Central memory CD4-positive, alpha-beta T cell (primary cell): ENCODE measurements at places on chromosomes 2 and 18.

- DNase-seq: no peak
Measured at GRCh38 chr2:133986081-133986837, 267.6 kb upstream of the MGAT5 start.

DNA sequence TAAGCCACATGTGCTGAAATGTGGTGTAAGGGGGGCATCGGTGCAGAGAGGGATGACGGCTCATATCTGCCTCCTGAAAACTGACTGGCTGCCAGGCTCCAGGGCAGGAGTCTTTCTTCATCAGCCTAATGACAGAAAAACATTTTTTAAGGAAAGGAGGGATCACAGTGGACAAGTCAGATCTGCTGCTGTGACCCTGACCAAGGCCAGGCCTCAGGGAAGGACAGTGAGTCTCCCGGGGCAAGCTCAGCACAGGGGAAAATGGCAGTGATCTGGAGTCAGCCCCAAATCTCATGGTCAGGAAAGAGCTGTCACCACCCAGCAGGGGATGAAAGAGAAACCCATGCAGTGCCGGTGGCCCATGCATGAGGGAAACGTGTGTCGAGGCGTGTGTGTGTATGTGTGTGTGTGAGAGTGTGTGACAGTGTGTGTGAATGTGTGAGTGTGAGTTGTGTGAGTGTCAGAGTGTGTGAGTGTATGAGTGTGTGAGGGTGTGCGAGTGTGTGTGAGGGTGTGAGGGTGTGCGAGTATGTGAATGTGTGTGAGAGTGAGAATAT, 134.5 kb downstream of the INHBB start:
- DNase-seq: no peak

GRCh38 chr2:64686283-64686956, 32.7 kb upstream of the SERTAD2 start:
- DNase-seq: no peak

DNA sequence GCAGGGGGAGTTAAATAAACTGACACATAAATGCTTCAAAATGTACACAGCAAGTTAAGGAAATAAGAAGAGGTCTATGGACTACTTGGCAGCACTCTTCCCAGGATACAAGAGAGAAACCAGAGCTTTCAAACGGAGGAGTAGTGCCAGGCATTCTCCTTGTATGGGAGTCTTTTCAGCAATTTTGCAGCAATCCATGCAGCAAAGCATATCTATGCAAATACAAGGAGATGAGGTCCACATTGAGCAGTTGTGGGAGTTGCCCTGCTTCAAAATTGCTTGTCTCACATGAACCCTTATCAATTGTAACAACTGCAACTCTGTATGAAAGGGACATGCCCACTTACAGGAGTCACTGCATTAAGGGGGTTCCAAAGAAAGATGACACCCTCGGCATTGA, 37.8 kb downstream of the SCN9A start:
- no peak for DNase-seq

GRCh38 chr2:48711343-48711742, 44.2 kb downstream of the LHCGR start:
- DNase-seq: no peak

- DNase-seq: no peak
Measured at GRCh38 chr2:28730641-28731146, 20.9 kb upstream of the PPP1CB start.

DNA sequence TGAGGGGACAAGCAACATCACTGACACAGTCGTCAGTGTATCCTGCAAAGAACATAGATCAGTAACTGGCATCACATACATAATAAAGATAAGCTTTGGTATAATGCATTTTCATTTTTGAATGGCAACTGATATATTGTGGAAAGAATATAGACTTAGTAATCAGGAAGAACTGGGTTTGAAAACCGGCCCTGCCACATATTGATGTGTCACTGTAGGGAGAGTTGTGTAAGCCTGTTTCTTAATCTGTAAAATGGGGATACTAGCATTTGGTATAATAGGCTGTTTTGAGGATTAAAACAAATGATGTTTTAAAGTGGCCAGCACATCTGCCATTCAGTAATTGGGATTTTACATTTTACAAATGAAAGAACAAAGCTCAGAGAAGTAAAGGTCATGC, 277.8 kb upstream of the CNTNAP5 start:
- DNase-seq: no peak

- no peak for DNase-seq
Measured at GRCh38 chr18:33581856-33582255, 3.8 kb downstream of the ASXL3 start.

- no peak for DNase-seq
Measured at GRCh38 chr18:57433934-57434535, 1.1 kb upstream of the ONECUT2 start.

DNA sequence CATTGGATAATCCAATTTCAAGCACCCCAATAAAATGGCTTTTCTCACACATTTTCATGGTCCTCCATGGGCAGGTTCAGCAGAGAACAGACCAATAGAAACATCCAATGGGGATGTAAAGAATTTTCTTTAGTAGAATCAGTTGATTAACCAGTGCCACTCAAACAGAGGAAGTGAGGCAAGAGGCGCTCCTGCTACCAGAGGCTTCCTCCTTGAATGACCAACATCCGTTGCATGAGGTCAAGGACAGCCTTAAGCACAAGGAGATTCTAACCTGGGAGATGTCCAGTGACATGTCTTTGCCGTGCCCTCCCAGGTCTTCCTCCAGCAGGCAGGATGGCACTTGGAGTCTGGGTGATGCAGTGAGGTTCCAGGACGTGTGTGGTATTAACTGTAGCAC, 146.6 kb downstream of the PIEZO2 start:
- no peak for DNase-seq

DNA sequence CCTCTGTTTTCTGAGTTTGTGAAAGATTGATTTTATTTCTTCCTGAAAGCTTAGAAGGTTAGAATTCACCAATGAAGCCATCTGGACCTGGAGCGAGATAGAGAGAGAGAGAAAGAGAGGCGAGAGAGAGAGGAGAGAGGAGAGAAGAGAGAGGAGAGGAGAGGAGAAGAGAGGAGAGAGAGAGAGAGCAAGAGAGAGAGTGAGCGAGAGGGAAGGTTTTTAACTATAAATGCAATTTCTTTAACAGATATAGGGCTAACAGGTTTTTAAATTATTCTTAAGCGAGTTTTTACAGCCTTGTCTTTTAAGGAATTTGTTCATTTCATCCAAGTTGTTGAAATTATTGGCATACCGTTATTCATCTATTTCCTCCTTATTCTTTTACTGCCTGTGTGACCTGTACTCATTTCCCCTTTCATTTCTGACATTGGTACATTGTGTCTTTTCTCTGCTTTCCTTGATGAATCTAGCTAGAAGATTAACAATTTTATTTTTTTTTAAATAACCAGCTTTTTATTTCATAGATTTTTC, 56.1 kb downstream of the BABAM2 start:
- DNase-seq: no peak

DNA sequence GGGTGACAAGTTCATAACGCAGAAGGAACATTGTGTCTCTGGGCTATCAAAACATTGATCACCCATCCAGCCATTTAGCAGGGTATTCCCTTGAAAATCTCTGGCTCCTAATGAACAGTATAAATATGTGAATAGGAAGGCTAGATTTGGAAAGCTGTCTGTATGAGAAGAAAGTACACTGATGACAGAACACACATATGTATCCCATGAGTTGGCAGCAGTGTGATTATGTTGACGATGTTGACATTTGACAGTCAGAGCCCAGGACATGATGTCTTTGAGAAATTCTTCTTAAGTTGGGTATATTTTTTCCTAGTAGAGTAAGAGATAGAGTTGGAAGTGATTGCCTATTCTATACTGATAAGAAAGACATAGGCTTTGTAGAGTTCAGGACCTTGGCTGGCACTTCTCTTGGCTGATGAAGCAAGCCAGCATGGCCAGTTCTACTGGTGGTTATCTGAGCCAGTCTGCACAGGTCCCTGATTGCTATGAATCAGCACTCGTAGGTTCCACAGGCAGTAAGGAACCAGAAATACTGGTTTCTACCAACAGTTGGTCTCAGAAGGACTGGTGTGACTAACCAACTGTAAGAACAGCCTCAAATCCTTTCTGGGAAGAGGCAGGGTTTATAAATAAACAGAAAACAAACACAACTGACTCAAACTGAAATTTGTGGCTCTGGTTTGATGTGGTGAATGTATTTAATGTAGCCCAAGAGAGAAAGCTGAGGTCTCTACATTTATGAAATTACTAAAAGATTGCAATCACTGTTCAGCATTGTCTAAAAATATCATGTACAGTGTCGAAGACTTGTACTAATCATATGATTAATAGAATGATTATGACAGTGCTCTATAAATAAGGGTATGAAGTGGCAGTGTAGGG, 43.9 kb upstream of the RAPH1 start:
- no peak for DNase-seq

DNA sequence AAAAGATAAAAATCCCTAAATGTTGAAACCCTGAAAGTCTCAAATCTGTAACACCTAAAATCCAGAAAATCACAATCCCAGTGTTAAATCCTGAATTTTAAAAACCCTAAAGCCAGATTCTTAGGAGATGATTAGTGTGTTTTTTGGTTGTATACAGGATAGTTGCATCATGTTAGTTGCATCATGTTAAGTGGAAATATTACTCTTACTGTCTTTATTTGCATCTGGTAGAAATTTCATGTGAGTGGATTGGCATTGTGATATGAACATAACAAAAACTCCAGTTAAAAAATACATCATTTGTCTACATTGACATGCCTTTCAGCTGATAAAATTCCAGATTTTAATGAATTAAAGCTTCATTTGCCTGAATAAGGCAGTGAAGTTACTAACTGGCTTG, 683.1 kb upstream of the ACVR2A start:
- DNase-seq: no peak

GRCh38 chr2:201126308-201127151, 10.6 kb downstream of the CFLAR start:
- no peak for DNase-seq

- no peak for DNase-seq
Measured at GRCh38 chr2:26212011-26212410, 32.4 kb downstream of the HADHA start.
